ENCODE measurements at places on chromosomes 3 and 15. TPM values are rescaled to one million over a fixed set of nuclear protein-coding genes. Genes with fewer than 3 reads are reported as not detected.
A peak's percentile ranks its signal among the peaks of the same experiment; 100 is the strongest.

RBPMS2 gene
- not detected for total RNA-seq

NANOGP8 gene
- total RNA-seq: 0.25 TPM

LRRIQ4 gene
- not detected for total RNA-seq

NEK10 gene
- 14.2 TPM for total RNA-seq

DNA sequence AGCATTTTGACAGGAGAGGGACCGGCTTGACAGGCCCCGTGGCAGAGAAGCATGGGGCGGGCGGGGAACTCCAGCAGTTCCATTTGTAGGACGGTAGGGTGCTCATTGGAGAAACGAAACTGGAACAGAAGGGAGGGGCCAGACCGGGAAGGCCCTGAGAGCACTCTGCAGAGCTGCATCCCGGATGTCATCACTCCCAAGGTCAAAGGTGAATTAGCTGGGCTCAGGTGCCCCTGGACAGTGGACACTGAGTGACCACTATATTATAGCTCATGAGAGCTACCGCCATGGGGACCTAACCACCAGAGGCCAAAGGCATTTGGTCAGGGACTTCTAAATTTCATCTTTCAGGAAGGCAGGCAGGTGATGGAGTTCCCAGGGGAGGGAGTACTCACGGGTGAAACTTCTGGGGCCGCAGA is 7.3 kb downstream of the CSRNP1 start:
- no peak for DNase-seq

DNA sequence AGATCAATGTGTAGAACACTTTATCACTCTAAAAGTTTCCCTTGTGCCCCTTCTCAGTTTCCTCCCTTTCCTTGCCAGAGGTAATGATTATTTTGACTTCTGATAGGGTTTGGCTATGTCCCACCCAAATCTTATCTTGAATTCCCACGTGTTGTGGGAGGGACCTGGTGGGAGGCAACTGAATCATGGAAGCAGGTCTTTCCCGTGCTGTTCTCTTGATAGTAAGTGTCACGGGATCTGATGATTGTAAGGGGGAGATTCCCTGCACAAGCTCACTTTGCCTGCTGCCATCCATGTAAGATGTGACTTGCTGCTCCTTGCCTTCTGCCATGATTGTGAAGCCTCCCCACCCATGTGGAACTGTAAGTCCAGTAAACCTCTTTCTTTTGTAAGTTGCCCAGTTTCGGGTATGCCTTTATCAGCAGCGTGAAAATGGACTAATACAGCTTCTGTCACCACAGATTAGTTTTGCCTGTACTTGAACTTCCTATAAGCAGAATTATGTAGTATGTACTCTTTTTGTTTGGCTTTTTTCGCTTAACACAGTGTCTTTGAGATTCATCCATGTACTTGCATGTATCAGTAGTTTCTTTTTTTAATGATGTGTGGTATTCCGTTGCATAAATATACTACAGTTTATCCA is 7.2 kb downstream of the FEM1B start:
- no peak for DNase-seq

DNA sequence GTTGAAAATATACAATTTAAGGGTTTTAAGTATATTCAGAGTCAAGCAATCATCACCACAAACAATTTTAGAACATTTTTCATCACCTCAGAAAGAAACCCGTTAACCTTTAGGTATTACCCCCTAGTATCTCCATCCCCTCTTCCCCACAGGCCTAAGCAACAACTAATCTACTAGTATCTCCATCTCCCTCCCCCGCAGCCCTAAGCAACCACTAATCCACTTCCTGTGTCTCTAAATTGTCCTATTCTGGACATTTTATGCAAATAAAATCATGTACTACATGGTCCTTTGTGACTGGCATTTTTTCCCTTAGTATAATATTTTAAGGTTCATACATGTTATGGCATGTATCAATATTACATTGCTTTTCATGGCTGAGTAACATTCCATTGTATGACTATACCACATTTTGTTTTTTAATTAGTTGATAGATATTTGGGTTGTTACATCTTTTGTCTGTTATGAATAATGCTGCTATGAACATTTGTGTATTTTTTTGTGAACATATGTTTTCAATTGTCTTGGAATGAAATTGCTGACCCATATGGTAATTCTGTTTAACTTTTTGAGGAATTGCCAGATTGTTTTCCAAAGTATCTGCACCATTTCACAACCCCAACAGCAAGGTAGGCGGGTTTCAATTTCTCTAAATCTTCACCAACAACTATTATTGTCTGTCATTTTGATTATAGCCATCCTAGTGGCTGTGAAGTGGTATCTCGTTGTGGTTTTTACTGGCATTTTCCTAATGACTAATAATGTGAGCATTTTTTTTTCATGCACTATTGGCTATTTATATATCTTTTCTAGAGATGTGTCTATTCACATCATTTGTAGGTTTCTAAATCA is 215.6 kb upstream of the CD96 start:
- DNase-seq: no peak

DNA sequence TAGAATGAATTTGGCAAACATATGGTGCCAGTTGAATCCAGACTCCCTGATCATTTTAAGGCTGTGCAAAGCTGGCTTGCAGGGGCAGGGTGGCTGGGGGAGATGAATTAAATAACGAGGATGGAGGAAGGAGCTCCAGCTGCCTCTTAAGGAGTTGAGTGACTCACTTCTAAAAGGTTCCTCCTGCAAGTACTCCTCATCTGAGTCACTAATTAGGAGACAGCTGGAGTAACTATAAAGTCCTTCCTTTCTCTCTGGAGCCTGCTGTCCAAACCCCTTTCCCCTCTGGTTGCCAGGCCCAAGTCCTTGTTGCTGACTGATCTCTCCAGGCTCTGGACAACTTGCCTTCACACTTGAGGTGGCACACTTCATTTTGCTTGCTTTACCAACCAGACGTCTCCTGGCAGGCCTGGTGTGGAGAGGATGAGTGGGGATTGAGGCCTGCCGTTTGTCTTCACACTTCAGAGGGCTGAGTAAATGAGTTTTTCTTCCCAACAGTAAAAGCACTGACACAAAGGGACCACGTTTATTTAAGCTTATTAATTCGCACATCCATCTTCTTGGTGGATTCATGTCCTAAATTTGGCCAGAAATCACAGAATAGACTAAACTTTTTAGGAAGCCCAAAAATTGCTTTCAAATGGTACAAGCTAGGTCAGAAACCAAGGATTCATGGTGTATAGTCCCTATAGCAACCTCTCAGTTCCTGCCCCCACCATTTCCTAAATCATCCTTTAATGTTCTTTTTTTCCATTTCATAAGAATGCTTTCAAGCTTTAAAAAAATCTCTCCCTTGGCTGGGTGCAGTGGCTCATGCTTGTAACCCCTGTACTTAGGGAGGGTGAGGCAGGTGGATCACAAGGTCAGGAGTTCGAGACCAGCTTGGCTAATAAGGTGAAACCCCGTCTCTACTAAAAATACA is 90.5 kb upstream of the MYRIP start:
- no peak for DNase-seq

GRCh38 chr15:86829245-86829644 is 749.6 kb downstream of the AGBL1 start:
- no peak for DNase-seq

- no peak for DNase-seq
These were observed 246.5 kb upstream of the LRRN1 start for GRCh38 chr3:3552761-3553160.

- DNase-seq: peak; percentile 36
These were observed 794 bp downstream of the ARPP19 start for GRCh38 chr15:52567871-52568600.

GRCh38 chr3:54647721-54648120 is 280.1 kb downstream of the LRTM1 start:
- no peak for DNase-seq

- no peak for DNase-seq
These were observed 163.1 kb downstream of the RPLP1 start for GRCh38 chr15:69615736-69616135.

All from HepG2 (cell line).